ENCODE measurements at places on chromosomes 11 and 22. TPM values are rescaled to one million over a fixed set of nuclear protein-coding genes. Genes with fewer than 3 reads are reported as not detected.

The MUC5AC gene
- not detected for total RNA-seq

The OR56A1 gene
- not detected for total RNA-seq

The GUCY1A2 gene
- 0.50 TPM for total RNA-seq

The CSNK2A3 gene
- total RNA-seq: 1.8 TPM
